ENCODE measurements at places on chromosomes 11 and 22. TPM values are rescaled to one million over a fixed set of nuclear protein-coding genes. Genes with fewer than 3 reads are reported as not detected.

DNA sequence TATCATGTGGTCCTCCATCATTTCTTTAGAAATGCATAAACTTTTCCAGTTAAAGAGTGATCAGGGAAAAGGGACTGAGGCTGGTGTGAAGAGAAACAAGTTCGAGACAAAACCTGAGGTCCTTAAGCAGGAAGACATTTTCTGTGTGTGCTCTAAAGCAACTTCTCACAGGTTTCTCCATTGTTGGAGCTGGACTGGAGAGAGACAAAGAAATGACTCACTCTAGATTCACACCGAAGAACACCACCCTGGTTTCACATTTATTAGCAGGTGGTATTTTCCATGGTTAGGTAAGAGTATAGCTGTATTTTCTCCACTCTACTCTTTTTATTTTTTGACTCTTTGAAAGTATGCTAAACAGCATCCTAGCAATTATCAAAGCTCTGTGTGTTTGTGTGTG, 736.4 kb downstream of the KCNA4 start:
- no peaks in the 10 kb centered on the region for H3K27me3 ChIP-seq
- no peaks in the 10 kb centered on the region for H3K4me1 ChIP-seq
- no peak overlapping the region for H3K4me3 ChIP-seq
- no peak overlapping the region for H3K27ac ChIP-seq
- no peak for DNase-seq
- no peaks in the 10 kb centered on the region for H3K36me3 ChIP-seq

DNA sequence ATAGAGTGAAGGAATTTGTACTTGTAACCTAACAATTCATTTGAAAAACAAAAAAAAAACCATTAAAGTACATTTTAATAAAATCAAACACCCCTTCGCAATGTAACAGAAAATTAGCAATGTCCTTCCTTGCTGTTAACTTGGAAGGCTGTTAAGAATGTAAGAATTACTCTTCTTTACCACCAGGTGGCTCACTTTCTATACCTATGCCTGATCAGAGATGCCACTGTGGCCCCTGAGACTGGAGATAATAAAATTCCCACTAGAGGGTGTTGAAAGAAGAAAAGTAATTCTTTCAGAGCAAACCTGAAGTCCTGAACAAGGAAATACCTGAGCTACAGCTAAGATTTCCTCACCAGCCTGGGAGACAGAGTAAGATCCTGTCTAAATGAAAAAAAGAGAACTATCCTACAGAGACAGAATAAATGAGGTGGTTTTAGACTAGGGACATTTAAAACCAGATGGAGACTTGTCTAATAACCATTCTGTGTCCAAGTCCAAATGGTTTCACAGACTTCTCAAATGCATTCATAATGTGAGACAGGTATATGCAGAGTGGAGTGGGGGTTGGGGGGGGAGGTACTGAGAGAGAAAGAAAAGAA, 1089.3 kb downstream of the FAM181B start:
- no peaks in the 10 kb centered on the region for H3K36me3 ChIP-seq
- H3K27ac ChIP-seq = no peak overlapping the region
- H3K4me3 ChIP-seq = no peak overlapping the region
- no peak for DNase-seq
- H3K27me3 ChIP-seq = peaks cover 5% of the 10 kb centered on the region

- no peak for DNase-seq
- H3K36me3 ChIP-seq = no peaks in the 10 kb centered on the region
- no peaks in the 10 kb centered on the region for H3K4me1 ChIP-seq
- no peaks in the 10 kb centered on the region for H3K27me3 ChIP-seq
- no peak overlapping the region for H3K27ac ChIP-seq
- H3K4me3 ChIP-seq = no peak overlapping the region
Observed at GRCh38 chr11:104199053-104199452, 35.1 kb upstream of the PDGFD start.

TRIM29 gene
- total RNA-seq = not detected

DNA sequence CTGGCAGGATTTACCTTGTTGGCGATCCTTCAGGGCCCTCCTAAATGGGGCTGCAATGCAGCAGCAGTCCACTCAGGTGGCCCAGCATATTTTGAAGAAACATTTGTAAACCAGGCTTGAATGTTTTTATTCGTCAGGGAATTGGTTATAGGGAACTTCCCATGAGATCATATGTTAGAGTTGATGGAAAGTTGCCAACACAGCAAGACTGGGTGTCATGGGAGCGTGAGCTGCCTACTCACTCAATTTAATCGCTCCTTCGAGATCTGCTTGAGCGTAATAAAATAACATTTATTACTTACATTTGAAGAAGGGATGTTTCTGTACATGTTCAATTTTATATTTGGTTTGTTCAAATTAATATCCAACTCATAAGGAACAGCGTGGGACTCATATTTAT, 19.4 kb downstream of the OR2AT4 start:
- DNase-seq = no peak
- no peak overlapping the region for H3K27ac ChIP-seq
- H3K4me1 ChIP-seq = no peaks in the 10 kb centered on the region
- H3K4me3 ChIP-seq = no peak overlapping the region
- no peaks in the 10 kb centered on the region for H3K27me3 ChIP-seq

DNA sequence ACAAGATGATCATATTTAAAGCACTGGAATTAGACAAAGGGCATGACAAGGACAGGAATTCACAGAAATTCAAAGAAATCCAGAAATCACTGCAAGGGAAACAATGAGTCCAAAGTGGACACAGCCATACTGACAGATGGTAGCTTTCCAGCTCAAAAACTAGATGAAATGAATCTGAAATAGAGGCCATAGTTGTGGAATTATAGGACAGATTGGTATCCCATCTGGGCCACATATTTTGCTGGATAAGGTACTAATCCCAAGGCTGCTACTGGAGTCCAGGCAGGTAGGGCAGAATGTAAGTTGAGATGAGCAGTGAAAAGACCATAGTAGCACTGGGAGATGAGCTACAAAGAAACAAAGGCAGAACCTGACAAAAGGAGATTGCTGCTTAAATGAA, 258.3 kb upstream of the ANO3 start:
- no peaks in the 10 kb centered on the region for H3K36me3 ChIP-seq
- H3K4me3 ChIP-seq = no peak overlapping the region
- H3K27ac ChIP-seq = no peak overlapping the region
- H3K4me1 ChIP-seq = no peaks in the 10 kb centered on the region
- no peaks in the 10 kb centered on the region for H3K27me3 ChIP-seq

DNA sequence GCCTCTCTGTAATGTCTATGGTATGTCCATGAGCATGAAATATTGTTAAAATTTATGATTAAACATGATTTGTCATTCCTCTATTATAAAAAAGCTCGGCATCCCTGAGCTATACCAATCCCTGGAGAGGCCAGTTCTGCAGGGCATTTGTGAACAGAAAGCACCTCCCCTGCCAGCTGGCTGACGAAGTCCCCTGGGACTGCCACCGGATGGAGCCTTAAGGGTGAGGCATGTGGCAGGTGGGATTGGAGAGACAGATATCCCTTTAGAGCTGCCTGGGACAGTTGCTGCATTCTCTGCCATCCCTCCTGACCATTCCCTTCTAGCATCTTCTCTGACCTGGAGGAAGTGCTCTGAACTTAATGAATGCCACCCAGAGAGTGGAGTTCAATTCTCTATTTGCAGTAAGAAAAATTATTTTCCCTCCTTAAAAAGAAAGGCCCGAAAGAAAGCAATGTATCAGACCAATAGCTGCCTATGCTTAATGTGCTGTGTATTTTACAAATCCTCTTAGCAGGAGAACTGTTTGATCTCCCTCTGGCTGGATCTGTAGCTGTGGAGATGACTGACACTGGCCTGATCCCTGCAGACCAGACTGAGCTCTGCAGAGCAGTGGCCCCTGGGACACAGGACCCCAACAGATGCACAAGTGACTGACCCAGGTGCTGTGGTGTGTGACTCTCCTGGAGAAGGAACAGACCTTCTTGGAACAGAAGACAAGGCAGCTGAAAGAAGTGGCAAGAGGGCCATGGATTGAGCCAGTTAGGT, 219.0 kb upstream of the NAV2 start:
- H3K4me3 ChIP-seq = no peak overlapping the region
- H3K27me3 ChIP-seq = no peaks in the 10 kb centered on the region
- DNase-seq = no peak
- H3K4me1 ChIP-seq = no peaks in the 10 kb centered on the region
- H3K36me3 ChIP-seq = no peaks in the 10 kb centered on the region

CHST1 gene
- total RNA-seq = 0.94 TPM

DNA sequence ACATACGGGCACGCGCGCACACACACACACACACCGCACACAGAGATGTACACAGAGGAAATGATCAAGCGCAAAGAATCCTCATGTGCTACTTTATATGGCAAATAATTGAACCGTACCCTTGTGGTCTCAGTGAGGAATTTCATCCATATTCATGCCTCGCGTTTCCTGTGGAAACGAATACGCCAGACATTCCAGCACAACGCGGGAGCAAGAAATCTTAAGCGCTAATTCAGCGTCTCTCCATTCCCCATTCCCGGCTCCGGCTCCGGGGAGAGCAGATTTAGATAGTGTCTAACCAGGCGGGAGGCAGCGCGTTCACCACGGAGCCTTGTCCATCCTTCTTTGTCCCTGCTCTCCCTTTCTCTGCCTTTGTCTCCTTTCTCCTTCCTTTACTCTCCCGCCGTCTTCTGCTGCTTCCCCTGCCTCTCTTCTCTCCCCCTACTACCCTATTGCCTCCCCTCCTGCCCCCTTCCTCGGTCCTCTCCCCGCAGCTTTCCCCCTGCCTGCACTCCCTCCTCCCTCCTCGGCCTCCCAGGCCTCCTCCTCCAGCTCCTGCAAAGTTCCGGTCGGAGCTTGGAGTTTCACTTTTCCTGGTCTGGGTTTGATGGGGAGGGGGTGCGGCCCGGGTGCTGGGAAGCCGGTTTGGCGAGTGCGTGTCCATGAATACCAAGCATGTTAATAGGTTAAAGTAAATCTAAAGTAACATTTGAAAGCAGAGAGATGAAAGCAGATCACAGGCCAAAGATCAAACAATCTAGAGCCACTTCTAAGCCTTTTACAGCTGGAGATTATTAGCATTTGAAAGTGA, 579.3 kb downstream of the BUD13 start:
- no peak overlapping the region for H3K4me3 ChIP-seq
- H3K4me1 ChIP-seq = no peaks in the 10 kb centered on the region
- H3K27me3 ChIP-seq = peaks cover 7% of the 10 kb centered on the region
- no peak for DNase-seq
- no peak overlapping the region for H3K27ac ChIP-seq

DNA sequence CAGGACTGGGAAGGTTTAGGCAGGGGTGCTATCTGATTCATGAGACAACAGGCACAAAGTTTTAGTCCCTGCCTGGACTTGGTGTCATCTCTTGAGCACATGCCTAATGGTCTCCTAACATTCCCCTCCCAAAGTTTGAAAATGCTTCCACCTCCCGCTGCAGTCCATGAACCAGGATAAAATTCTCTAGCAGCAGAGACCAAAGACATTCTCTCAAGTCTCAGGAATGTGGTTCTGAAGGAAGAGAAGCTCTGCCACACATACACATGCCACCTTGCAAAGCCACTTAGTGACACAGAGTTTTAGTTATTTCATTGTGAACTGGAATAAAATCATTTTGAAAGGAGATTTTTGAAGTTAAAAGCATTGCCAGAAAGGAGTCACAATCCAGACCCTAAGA, 15.5 kb downstream of the OR51B6 start:
- H3K27me3 ChIP-seq = no peaks in the 10 kb centered on the region
- DNase-seq = no peak
- H3K4me1 ChIP-seq = no peaks in the 10 kb centered on the region
- H3K27ac ChIP-seq = no peak overlapping the region

- DNase-seq = no peak
- no peaks in the 10 kb centered on the region for H3K36me3 ChIP-seq
- H3K4me1 ChIP-seq = no peaks in the 10 kb centered on the region
- no peaks in the 10 kb centered on the region for H3K27me3 ChIP-seq
Observed at GRCh38 chr22:43066844-43067385, 22.3 kb downstream of the TTLL1 start.

ZNF215 gene
- total RNA-seq = 0.72 TPM

DNA sequence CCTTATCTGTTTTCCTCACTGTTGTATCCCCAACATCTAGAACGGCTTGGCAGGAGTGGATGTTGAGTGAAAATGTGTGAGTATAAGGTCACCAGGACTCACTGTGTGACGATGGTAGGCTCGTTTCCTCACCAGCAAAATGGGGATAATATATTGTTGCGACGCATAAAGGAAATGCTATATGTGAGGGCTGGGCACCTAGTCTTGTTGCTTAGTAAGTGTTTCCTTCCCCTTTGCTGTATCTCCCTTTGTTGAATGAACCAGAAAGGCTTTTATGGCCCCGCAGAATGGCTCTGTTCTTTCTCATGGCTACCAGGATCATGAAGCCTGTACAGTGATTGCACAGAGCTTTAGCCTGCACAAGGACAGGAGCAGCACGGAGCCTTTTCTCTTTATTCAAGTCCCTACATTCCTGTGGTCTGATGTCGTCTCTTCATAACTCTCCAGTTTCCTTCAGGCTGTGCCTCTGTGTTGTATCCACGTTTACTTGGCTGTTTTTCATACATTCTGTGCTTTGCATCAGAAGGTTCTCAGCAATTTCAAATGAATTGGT, 5.4 kb downstream of the TNRC6B start:
- no peaks in the 10 kb centered on the region for H3K36me3 ChIP-seq
- peak overlapping the region; percentile 3 for H3K4me3 ChIP-seq
- peaks cover 67% of the 10 kb centered on the region for H3K4me1 ChIP-seq
- DNase-seq = peak; percentile 33
- H3K27ac ChIP-seq = no peak overlapping the region
- H3K27me3 ChIP-seq = no peaks in the 10 kb centered on the region

DNA sequence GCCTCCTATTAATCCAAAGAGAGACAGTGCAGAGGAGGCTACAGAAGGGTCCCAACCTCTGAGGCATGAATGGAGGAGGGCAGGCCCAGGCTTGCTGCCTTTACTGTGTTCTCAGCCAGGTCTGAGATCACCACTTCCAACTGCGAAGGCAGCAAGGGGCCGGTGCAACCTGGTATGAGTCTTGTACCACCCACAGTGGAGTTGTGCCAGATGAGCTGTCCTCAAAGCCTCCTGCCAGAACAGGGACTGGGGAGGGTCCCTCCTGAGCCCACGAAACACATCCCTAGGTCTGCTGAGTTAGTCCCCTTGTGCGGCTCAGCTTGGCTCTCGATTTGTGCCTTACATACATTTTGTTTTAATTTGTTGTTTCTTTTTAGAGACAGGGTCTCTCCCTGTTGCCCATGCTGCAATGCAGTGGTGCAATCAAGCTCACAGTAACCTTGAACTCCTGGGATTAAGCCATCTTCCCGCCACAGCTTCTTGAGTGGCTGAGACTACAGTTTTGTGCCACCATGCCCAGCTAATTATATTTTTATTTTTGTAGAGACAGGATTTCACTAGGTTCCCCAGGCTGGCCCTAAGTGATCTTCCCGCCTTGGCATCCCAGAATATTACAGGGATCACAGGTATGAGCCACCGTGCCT, 9.3 kb downstream of the MIF start:
- DNase-seq = no peak
- no peaks in the 10 kb centered on the region for H3K36me3 ChIP-seq
- H3K27ac ChIP-seq = no peak overlapping the region
- no peaks in the 10 kb centered on the region for H3K27me3 ChIP-seq

Measured in CD8-positive, alpha-beta memory T cell (primary cell).